ENCODE measurements at places on chromosomes 7 and 10.

DNA sequence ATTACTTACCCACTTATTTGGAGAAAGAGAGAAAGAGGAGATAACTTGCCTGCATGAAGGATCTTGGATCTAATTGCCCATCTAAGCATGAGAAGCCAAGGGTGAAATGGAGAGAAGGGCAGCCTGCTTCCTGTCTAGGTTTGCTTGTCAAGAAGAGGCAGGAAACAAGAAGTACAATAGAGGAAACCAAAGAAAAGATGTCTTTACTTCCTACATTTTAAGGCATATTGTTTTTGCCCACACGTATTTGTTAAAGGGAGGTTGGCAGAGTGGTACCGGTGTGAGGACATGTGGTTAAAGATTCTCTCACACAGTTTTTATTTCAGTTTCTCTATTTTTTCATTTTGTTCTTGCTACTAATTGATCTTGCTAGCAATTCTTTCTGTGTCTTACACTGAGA lies 6.0 kb upstream of the TAS2R38 start:
- DNase-seq: no peak

DNA sequence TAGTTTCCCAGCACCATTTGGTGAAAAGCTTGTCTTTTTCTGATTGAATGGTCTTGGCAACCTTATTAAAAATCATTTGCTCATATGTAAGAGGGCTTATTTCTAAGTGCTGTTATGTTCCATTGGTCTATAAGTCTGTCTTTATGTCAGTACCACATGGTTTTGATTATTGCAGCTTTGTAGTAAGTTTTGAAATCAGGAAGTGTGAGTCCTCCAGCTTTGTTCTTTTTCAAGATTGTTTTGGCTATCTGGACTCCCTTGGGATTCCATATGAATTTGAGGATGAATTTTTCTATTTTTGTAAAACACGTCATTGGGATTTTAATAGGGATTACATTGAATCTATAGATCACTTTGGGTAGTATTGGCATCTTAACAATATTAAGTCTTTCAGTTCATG lies 5.4 kb downstream of the KIF11 start:
- DNase-seq: no peak

- peak; percentile 79 for DNase-seq
These were observed 149.8 kb downstream of the DOCK4 start for GRCh38 chr7:112056409-112056808.

DNA sequence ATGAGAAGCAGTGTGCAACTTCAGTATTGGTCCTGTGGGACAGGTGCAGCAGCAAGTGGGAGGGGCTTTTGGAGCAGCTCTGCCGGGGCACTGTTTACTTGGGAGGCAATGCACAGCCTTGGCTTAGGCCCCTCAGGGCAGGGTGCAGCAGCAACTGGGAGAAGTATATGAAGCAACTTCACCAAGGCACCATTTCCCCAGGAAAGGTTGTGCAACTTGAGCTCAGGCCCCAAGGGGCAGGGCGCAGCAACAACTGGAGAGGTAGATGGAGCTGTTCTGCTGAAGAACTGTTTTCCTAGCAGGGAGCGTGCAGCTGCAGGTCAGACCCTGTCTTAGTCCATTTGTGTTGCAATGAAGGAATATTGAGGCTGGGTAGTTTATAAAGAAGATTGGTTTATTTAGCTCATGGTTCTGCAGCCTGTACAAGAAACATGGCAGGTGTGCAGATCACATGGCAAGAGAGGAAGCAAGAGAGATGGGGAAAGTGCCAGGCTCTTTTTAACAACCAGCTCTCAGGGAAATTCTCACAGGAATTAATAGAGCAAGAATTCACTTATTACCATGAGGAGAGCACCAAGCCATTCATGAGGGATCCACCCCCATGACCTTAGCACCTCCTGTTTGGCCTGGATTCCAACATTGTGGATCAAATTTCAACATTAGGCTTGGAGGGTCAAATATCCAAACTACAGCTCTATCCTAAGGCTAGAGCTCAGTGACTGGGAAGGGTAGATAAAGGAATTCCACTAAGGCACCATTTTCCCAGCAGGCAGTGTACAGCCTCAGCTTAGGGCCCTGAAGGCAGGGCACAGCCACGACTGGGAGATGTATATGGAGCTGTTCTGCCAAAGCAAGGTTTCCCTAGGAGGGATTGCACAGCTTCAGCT lies 10.9 kb downstream of the GPR141 start:
- DNase-seq: no peak

DNA sequence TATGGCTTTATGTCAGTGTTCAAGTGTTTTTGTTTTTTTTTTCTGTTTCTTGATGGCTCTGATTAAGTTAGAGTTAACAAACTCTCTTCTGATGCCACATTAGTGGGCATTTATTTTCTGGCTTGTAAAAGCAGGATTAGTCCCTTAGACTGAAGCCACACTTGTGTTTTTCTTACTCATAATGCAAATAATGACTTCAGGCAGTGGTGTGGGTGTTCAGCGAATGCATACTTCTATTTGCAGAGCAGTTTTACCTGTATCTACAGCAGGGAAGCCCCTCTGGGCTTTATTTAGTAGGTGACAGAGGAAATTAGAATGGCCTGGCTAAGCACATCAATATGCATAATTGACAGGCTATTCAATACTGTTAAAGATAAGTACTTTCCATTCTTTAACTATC lies 79.9 kb downstream of the CNNM2 start:
- DNase-seq: no peak

GRCh38 chr7:22867003-22867402 lies 44.4 kb upstream of the TOMM7 start:
- DNase-seq: no peak

- no peak for DNase-seq
These were observed 25.5 kb upstream of the VPS41 start for GRCh38 chr7:38934536-38934935.

- no peak for DNase-seq
These were observed 111.6 kb upstream of the HABP2 start for GRCh38 chr10:113441220-113441619.

- DNase-seq: no peak
These were observed 322.2 kb downstream of the BMPER start for GRCh38 chr7:34227525-34227924.

GRCh38 chr7:158802535-158803366 lies 26.6 kb downstream of the ESYT2 start:
- DNase-seq: no peak

DNA sequence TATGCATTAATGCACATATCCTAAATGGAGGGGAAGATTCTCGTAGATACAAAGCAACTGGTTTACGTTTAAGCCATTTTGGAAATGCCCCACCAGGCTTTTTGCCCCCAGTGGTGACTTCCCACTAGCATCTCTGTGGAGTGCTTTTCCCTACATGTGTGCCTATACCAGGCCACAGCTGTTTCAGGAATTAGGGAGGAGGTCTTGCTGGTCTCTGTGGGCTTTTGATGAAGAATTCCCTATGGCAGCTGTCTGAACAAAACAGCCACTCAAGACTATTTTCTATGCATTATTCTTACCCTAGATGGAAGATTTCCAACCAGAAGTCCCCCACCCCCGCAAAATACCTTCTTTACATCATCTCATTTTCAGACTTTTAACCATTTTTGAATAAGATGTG lies 52.0 kb upstream of the NMT2 start:
- no peak for DNase-seq

DNA sequence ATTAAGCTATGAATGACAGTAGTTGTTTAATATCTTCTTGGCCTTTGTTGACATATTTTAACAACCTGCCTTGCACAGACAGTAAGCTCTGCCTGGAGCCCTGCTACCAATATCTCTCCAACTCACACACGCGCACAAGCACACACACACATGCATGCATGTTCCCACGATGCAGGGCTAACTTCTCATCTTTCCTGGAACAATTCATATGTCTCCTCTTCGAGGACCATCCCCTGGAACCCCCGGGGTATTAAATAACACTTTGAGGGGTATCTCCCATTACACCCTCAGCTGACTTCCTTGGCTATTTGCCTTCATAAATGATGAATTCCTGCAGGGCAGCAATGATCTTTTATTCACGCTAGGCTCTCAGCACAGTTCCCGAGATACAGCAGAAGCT lies 258.0 kb downstream of the TRIL start:
- DNase-seq: no peak
